ENCODE measurements at places on chromosomes 2 and 18. TPM values are rescaled to one million over a fixed set of nuclear protein-coding genes. Genes with fewer than 3 reads are reported as not detected.

GRCh38 chr2:118670276-118670675, 177.2 kb downstream of the EN1 start:
- no peaks in the 10 kb centered on the region for H3K27me3 ChIP-seq
- H3K27ac ChIP-seq = peak overlapping the region; percentile 99
- no peak overlapping the region for H3K4me3 ChIP-seq
- no peaks in the 10 kb centered on the region for H3K36me3 ChIP-seq
- H3K4me1 ChIP-seq = peaks cover 42% of the 10 kb centered on the region
- peak; percentile 61 for DNase-seq

GRCh38 chr2:230893338-230893737, 28.6 kb downstream of the ITM2C start:
- no peaks in the 10 kb centered on the region for H3K36me3 ChIP-seq
- no peaks in the 10 kb centered on the region for H3K4me1 ChIP-seq
- H3K27ac ChIP-seq = no peak overlapping the region
- H3K27me3 ChIP-seq = peaks cover 9% of the 10 kb centered on the region
- DNase-seq = no peak

DNA sequence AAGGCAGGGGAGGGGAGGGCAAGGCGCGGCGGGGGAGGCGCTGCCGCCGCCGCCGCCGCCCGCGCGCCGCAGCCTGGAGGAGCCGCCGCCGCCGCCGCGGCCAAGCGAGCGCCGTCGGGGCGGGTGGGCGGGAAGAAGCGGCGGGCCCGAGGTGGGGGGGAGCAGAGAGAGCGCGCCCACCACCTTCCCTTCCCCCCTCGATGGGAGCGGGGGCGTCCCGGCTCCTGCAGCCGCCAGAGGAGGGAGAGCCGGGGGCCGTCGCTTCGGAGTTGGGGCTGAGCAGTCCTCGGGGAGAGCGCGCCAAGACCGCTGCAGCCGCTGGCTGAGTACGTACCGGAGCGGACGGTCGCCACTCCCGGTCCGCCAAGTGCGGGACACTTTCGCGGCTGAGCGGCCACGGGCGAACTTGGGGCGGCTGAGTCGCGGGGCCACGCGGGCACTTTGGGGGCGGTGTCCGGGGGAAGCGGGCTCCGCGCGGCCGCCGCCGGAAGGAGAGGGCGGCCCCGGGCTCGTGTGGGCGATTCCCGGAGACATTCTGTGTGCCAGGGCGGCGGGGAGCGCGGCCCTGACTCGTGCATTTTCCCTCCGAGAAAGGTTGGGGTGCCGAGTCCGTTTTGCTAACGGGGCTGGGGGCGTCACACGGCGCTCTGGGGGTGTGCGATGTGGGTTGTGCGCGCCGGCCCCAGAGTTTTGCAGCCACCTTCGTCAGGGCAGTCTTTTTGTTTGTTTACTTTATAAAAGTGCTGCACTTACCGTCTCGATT, at the start of gene NAB1:
Gene NAB1, plus strand, starts transcription at position 49 of the 763 bp plus-strand sequence. CDS start 10,094 bp downstream, outside the sequence.
- H3K4me1 ChIP-seq = no peaks in the 10 kb centered on the region
- no peak for DNase-seq
- H3K36me3 ChIP-seq = no peaks in the 10 kb centered on the region

TRMT61B gene
- 15.3 TPM for total RNA-seq

All from astrocyte (in vitro differentiated cells and primary cell).